ENCODE measurements at places on chromosomes 12 and 14.

GRCh38 chr12:88529531-88530488, 50.5 kb downstream of the KITLG start:
- DNase-seq = peak; percentile 2

GRCh38 chr14:88426271-88426670, 40.8 kb downstream of the SPATA7 start:
- DNase-seq = no peak

DNA sequence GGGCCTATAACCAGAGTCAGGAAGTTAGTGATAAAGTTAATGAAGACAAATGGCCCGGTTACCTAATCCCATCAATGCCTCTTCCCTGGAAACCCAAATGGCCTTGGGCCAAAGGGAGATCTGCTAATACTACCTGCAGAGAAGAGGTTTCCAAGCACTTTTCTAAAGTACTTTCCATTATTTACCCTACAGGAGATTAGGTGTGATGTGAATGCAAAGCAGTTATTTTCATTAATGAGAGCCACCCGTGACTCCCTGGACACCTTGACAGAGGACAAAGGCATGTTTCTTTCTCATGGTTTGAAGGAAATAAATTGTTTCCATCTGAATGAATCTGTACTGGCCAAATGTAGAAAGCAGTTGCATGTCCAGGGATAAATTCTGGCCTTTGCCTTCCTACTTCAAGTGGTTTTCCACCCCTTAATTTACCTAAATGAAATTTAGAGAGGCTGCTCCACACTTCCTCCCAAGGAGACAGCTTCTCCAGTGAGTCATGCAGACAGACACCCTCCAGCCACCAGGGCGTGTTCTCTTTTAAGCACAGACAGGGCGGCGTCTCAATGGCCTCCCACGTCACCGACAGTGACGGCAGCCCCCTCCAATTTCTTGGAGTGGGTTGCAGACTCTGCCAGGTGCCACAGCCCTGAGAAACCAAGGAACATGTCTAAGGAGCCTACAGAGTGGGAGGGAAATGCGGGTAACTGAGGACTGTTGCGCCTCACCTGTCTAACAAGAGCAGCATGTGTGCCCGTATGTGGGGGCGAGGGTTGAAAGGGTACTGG, 43.9 kb upstream of the GNPNAT1 start:
- no peak for DNase-seq

GRCh38 chr12:38328306-38328895, 11.8 kb downstream of the ALG10B start:
- no peak for DNase-seq

- DNase-seq = peak; percentile 66
These were observed 1.2 kb downstream of the KCNJ8 start for GRCh38 chr12:21773263-21773741.

DNA sequence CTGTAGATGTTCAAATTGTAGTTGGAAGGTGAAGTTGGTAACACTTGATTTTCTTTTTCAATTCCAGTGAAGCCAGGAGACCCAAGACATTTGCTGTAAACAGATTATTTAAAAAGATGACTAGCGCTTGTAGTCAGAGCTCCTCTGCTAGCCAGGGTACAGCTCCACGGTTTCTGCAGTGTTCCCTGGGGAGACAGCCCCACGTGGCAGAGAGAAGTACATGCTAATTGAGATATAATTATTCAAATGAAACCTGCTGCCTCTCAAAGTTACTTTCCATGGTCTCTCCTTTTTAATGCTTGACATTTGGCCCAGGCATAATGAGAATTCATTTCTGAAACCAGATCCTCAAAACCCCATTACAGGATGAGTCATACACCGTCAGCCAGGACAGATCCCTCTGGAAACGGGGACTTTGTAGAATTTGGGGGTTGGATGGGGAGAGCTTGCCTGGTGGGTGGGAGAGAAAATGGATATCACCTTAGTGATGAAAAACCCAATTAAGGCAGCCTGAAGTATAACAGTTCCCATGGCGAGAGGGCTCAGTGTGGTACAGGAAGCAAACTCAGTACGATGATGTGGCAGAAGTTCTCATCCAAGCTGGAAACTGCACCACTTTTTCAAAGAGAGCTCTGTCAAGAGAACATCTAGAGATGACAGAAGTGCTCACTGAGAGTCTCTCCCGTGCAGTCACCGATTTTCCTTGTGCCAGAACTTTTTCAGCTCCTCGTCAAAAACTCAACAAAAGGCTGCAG, 637.7 kb upstream of the TMEM132C start:
- DNase-seq = no peak

DNA sequence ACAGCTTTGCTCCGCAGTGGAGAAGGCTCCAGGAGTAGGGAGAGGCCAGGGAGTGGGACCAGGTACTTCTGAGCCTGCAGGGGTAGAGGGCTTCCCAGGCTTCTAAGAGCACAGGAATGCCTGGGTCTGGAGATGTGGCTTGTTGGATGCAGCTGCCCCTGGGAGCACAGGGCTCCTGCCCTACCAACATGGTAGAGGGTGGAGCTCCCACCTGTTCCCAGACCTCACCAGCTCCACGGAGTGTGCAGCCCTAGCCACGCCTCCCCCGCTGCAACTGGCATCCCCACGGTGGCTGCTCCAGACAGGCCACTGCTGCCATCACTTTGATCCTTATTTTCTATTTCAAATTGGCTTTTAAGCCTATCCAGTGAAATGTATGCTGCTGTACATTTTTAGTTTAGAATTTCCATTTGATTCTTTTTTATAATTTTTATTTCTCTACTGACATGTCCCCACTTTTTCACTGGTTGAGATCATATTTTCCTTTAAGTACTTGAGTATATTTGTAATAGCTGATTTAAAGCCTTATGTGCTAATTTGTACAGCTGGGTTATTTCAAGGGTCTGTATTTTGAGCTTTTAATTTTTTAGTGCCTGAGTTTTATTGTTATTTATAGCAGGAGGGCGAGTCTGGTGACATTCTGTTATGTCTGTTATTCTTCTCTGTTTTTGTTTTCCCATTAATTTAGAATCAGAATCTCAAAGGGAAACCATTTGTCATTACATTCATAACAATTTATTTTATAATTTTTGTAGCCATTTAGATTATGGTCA, 78.0 kb downstream of the DERA start:
- DNase-seq = no peak

- no peak for DNase-seq
These were observed 70.6 kb downstream of the C14orf132 start for GRCh38 chr14:96109596-96110355.

DNA sequence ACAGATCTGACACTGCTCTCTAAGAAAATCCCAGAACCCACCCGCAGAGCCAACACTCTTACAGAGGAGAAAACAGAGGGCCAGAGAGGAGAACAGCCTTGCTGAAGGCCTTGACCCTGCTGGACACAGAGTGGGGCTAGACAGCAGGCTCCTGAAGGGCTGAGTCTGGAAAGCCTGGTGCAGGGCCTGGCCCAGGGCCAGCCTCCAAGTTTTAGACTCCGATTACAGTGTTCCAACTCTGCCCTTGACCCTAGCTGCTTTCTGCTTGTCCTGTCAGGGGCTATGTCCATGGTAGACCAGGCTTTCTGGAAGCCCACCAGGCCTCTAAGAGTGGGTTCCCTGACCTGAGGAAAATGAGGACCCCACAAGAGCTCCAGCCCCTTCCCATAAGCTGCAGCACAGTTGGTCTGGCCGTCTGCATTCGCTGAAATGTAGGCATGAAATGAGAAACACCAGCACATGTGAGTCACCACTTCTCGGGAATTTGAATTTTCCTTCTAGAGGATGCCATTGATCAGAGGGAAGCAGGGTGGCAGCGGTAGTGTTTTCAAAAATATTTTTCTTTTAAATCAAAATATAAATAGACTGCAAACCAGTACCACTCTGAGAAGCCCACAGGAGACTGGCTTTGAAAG, 154.4 kb downstream of the CALM1 start:
- DNase-seq = no peak

DNA sequence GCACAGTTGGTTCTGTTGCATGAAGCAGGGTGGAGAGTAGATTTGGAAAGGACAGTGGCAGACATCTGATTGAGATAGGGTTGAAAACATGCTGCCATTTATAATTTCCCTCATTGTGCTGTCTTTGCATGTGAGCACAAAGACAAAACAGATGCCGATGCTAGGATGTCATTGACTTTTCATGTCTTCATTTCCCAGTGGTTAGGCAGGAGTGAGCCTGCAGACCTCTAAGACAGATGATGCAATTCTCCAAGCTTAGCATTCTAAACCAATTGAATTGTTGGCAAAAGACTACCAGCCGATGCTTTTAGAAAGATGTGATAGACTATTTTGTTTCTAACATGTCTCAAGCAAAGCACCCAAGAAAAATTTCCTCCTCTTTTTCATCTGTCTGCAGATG, 37.1 kb upstream of the PELI2 start:
- no peak for DNase-seq

- DNase-seq = no peak
These were observed 360.4 kb upstream of the MDGA2 start for GRCh38 chr14:48035836-48036235.

GRCh38 chr12:48311313-48311712, 39.4 kb downstream of the ZNF641 start:
- no peak for DNase-seq
